ENCODE measurements at places on chromosomes 5 and 9. TPM values are rescaled to one million over a fixed set of nuclear protein-coding genes. Genes with fewer than 3 reads are reported as not detected.

CCDC69 gene
- polyA plus RNA-seq = 50.3 TPM

POLK gene
- 15.3 TPM for polyA plus RNA-seq

SARDH gene
- 4.9 TPM for polyA plus RNA-seq

ANKS6 gene
- polyA plus RNA-seq = 12.6 TPM

LCP2 gene
- polyA plus RNA-seq = 7.7 TPM

OTP gene
- not detected for polyA plus RNA-seq

PCDHAC2 gene
- 0.71 TPM for polyA plus RNA-seq

PCDHGB7 gene
- polyA plus RNA-seq = 7.9 TPM

IFNK gene
- not detected for polyA plus RNA-seq

CYSRT1 gene
- polyA plus RNA-seq = 1.9 TPM

CDH6 gene
- polyA plus RNA-seq = 4.4 TPM

TRIM32 gene
- 13.1 TPM for polyA plus RNA-seq

C9orf153 gene
- polyA plus RNA-seq = not detected

GARIN3 gene
- not detected for polyA plus RNA-seq

DMRT3 gene
- polyA plus RNA-seq = 1.4 TPM

RMRP gene
- not detected for polyA plus RNA-seq

EFCAB9 gene
- not detected for polyA plus RNA-seq

C5orf46 gene
- polyA plus RNA-seq = not detected

TMEM141 gene
- 34.3 TPM for polyA plus RNA-seq

PBX3 gene
- 12.1 TPM for polyA plus RNA-seq

LCN10 gene
- 2.4 TPM for polyA plus RNA-seq
